ENCODE measurements at places on chromosomes 7 and 10. TPM values are rescaled to one million over a fixed set of nuclear protein-coding genes. Genes with fewer than 3 reads are reported as not detected.
A peak's percentile ranks its signal among the peaks of the same experiment; 100 is the strongest.

DNA sequence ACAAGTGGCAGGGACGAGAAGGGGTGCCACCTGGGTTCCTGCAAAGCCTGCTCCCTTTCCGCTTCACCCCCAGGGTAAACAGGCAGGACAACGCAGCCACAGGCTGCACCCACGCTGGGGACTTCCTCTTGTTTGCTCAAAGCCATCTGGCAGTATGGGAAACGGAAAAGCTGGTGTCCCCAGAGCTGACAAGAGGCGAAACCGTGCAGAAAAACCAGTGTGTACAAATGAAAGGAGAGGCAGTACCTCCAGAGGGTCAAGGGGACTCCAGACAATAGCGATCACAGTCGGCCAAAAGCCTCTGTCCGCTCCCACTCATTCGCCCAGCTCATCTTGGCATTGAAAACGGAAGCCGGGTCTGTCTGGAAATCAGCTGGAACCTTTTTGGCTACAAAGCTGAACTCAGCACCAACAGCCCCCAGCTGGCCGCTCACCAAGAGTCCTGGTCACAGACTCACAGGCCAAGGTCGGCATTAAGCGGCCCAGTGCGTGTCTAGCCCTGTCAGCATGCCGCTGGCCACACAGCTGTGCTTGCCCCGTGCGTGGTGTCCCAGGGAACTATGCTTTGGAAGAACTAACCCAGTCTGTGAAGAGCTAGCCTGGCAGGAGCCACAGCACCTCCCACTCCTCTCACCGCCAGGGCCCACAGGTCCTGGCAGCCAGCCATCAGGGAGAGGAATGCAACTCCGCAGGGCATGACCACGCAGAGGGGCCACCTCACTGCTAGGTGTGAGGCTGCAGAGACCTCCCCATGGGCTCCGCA, 10.4 kb downstream of the TNS3 start:
- DNase-seq = no peak

- DNase-seq = no peak
These were observed 33.3 kb downstream of the CRHR2 start for GRCh38 chr7:30648744-30649540.

DNA sequence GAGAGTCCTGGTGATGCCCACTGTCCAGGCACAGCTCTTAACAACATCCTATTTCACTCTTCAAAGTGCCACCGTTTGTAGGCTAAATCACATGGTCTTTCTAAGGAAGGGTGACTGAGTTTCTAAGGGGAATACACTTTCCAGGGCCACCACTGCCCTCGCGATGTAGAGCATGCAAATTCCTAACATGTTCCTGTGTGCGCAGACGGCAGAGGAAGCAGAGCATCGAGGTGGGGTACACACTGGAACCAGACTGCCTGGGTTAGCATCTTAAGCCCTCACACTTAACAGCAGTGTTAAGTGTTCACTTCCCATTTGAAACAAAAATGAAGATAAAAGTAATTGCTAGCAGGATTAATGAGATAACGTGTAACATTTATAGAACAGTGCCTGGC, 3.0 kb downstream of the VOPP1 start:
- DNase-seq = no peak

DNA sequence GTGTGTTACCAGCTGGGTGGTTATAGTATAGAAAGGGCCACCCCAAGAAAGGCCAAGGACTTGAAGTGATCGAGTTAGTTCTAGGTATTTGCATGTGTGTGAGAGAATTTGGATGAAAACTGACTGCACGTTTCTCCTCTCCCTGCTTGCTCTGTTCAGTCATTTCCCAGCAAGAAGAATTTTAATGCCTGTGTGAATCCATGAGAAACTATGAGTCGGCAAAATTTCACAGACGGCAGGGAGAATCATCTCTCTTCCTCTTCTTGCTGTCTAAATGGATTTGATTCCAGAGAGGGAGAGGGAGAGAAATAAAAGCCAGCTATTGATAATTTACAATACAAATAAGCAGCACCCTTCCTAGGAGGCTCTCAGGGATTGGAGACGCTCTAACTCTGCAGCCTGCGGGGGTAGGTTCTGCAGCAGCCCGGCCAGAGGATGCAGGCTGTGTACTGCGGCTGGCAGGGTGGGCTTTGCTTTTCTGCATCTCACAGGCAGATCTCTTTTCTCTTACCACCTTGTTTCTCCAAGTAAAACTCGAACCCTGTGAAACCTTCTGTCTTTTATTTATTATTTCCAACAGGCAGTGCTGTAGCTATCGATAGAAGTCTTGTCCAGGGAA, 183.6 kb downstream of the TCF7L2 start:
- DNase-seq = no peak

DNA sequence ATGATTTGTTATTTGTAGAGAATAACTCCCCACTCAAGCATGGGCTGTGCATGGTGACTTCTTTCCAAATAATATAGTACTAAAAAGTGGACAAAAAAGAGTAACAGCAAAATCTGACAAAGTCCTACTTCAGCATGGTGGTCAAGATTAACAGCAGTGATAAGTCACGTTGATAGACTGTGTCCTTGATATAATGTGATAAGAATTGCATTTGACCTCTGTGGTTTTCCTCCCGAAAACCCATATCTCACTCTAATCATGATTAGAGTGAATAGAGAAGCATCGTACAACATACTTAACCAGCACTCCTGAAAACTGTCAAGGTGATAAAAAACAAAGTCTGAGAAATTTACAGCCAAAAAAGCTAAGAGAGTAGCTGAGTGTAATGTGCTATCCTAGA, 42.4 kb downstream of the REEP3 start:
- DNase-seq = no peak

- DNase-seq = no peak
These were observed 26.1 kb upstream of the GPAM start for GRCh38 chr10:112209684-112210131.

DNA sequence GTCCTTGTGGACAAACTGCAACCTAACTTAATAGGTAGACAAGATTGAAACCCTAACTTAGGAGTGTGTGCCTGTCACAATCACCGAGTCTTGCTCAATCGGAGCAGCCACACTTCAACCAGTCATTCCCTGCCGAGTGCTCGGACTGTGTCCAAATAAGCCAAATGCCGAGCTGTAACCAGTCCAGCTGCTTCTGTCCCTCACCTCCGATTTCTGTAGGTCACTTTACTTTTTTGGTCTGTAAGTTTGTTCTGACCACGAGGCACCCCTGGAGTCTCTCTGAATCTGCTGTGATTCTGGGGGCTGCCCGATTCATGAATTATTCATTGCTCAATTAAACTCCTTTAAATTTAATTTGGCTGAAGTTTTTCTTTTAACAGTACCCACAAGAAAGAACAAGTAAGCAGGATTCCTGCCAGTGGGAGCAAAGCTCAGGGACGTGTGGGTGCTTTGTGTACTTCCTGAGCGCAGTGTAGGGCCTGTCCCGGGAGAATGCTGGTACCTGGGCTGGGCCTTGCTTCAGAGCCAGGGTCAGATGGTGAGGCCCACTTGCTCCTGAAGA, 140.1 kb downstream of the ACTR3B start:
- DNase-seq = no peak

DNA sequence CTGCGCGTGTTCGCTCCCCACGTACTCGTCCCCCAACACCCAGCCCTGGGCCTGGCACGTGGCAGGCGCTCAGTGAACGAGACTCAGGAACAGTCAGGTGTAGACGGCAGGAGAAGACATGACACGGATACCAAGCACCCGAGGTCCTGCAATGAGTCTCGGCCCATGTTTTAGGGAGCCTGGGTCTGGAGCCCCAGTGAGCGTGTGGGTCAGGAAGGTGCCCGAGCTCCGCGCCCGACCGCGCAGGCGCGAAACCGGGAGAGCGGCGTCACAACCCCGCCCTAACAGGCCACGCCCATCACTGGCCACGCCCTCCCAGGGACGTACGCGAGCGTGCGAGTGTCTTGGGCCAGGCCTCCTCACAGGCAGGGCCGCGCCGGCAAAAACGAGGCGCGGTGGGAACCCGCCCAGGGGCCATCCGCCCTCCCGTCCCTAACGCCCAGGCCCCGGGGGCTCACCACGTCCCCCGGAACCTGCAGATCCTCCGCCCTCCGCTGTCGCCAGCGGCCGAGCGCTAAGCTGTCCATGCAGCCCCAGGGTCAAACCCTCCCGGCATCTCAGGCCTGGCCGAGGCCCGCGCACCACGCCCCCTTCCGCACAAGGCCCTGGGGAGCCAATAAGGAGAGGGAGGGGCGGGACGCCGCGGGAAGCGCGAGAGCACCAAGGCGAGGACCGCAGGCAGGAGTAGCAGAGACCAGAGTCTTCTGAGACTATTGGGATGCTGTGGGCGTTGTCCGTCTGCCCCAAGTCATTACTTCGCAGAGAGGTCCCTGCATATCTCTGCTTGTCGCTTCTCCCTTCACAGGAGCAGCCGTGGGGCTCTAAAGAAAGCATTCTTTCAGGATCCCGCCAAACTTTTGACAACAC, at the start of gene C10orf143:
C10orf143 (minus strand) TSS at position 585 of the 867 bp plus-strand sequence; CDS start at position 527, 58 bp downstream.
- peak; percentile 96 for DNase-seq

DNA sequence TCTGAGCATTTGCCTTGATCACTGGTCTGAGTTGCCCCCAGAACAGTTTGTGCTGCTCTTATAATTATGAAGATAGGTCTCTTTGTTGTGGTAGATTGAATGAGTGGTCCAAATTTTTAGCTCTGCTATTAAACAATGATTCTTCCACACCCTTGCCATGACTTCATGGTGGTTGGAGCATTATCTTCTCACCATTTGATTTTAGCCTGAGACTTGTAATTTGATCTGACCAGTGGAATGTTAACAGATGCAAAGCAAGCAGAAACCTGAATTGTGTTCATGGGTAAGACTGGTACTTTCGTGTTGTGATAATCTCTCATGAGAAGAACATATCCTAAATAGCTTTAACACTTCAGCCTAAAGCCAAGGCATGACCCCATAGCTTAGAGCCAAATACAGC, 139.1 kb downstream of the TFPI2 start:
- no peak for DNase-seq

- no peak for DNase-seq
These were observed 22.3 kb downstream of the PIK3CG start for GRCh38 chr7:106887421-106887820.

- no peak for DNase-seq
These were observed 131.7 kb upstream of the EEPD1 start for GRCh38 chr7:36021367-36021766.

GRCh38 chr10:114825513-114826253, 4.1 kb downstream of the FHIP2A start:
- DNase-seq = no peak

DNA sequence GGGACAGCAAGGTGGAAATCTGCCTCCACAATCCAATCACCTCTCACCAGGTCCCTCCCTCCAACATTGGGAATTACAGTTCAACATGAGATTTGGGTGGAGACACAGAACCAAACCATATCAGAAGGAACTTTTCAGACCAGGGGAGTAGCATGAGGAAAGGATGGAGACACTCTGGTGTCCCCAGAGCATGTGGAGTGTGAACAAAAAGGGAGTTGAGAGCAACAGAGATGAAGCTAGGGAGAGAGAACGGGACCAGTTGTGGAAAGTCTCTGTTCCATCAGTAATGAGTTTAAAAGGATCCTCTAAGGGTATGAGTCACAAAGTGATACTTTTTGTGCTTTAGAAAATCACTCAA, 382.0 kb downstream of the SFMBT2 start:
- DNase-seq = no peak

ITIH5 gene
- total RNA-seq = not detected

MSS51 gene
- 3.4 TPM for total RNA-seq

HMX3 gene
- not detected for total RNA-seq

MRC1 gene
- not detected for total RNA-seq

ELAPOR2 gene
- total RNA-seq = 3.0 TPM

ERVW-1 gene
- not detected for total RNA-seq

HSPA12A gene
- total RNA-seq = 0.08 TPM

NPSR1 gene
- total RNA-seq = not detected
